ENCODE measurements at places on chromosomes 5 and 9. TPM values are rescaled to one million over a fixed set of nuclear protein-coding genes. Genes with fewer than 3 reads are reported as not detected.

The TTC23L gene
- not detected for total RNA-seq

The HTR4 gene
- not detected for total RNA-seq

The GFI1B gene
- not detected for total RNA-seq

The DBN1 gene
- 157 TPM for total RNA-seq

The OR1Q1 gene
- total RNA-seq = not detected

The MYMK gene
- total RNA-seq = not detected

The NDFIP1 gene
- 57.7 TPM for total RNA-seq

The ANKRA2 gene
- total RNA-seq = 11.4 TPM

The IGIP gene
- 5.0 TPM for total RNA-seq

The SLC36A2 gene
- total RNA-seq = not detected
